Thoracic aorta (tissue), 2 donors: ENCODE measurements at places on chromosomes 6 and 20.

- DNase-seq: no peak
Measured at GRCh38 chr20:47295921-47296426, 60.5 kb downstream of the ZMYND8 start.

DNA sequence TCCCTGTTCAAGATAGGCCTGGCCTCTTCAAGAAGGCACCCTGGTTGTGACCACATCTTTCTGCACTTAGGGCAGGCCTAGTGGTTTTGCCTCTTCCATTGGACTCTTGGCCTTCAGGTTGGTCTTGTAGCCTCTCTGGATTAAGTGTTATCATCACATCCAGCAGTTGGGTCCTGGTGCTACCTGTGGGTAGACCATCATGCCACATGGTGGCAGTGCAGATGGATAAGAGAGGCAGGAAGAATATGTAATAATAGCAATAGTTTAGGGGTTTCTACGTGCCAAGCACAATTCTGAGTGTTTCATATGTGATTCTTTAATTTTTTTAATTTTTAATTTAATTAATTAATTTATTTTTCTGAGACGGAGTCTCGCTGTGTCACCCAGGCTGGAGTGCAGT, 28.5 kb upstream of the SNRPB2 start:
- no peak for DNase-seq

GRCh38 chr6:44966449-44967092, 361.6 kb upstream of the RUNX2 start:
- DNase-seq: no peak

- DNase-seq: no peak
Measured at GRCh38 chr20:44109951-44110361, 77.0 kb downstream of the JPH2 start.

GRCh38 chr6:137764464-137764863, 102.6 kb upstream of the TNFAIP3 start:
- DNase-seq: no peak

GRCh38 chr6:117653949-117654348, 21.3 kb upstream of the NUS1 start:
- DNase-seq: no peak

DNA sequence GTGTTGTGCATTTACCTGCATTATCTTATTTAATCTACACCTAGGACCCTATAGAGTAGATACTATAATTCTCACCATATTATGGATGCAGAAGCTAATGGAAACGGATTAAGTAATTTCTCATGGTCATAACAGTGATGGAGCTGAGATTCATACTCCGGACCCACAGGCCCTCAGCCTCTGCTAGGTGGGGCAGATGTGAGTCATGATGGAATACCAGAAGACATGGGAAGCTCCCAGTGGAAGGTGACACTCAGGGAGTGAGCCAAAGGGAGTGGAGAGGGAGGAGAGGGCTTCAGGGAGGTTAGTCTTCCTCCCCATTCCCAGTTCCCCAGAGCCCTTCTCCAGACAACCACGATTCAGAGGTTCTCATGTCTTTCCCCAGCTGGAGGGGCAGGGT, 65.2 kb upstream of the GPR6 start:
- DNase-seq: no peak

- DNase-seq: no peak
Measured at GRCh38 chr6:122913558-122913957, 82.5 kb upstream of the CLVS2 start.

- no peak for DNase-seq
Measured at GRCh38 chr20:58579819-58580473, 64.7 kb upstream of the APCDD1L start.

DNA sequence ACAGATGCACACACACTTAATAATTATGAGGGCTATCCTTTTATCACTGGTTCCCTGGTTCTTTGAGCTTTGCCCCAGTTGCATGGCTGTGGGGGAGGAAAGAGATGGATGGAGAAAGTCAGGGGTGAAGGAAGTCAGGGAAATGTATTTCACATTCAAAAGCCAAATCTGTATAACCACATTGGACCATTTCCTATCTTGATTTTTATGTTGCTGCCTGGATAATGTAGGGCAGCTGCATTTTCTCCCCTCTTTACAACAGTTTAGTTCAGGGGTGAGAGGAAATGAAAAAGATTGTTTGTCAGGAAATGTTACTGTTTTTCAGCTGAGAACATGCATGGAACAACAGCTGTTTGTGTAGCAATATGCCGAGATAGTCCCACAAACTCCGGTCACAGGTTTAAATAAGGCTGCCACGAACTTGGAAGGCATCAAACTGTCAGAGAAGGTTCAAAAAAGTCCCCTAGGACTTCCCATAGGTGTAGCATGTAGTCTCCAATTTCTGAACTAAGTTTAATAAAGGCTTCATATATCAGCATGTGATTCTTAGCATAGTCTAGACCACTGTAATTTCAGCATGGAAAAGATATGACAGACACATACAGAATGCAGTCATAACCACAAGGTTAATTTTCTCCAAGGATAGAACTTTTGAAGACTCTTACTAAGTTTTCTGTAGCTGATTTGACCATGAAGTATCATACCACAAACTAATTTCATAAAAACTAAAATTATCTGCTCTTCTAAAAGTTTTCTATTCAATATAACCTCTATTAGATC, 82.1 kb upstream of the COL21A1 start:
- no peak for DNase-seq
